Germinal center (tissue), 1 donor: ENCODE measurements at places on chromosomes 13 and 19.

GRCh38 chr13:95505265-95505664, 47.3 kb upstream of the CLDN10 start:
- no peak for DNase-seq

DNA sequence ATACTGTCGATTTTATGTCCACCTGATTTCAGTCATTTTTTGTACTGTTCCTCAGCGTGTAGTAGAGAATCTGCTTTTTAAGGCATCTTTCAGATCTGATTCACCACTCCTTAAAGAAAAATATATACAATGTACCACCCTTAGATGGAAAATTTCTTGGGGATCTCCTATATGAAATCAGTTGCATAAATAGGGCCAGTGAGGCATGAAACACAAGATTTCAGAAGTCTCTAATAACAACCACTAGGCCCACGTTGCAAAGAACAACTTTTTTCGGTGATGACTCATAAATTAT, 1.4 kb downstream of the USP12 start:
- DNase-seq, result peak; percentile 24

- no peak for DNase-seq
Observed at GRCh38 chr19:29371251-29372090, 154.3 kb upstream of the VSTM2B start.

GRCh38 chr13:109408591-109409382, 377.6 kb downstream of the IRS2 start:
- DNase-seq, result no peak

DNA sequence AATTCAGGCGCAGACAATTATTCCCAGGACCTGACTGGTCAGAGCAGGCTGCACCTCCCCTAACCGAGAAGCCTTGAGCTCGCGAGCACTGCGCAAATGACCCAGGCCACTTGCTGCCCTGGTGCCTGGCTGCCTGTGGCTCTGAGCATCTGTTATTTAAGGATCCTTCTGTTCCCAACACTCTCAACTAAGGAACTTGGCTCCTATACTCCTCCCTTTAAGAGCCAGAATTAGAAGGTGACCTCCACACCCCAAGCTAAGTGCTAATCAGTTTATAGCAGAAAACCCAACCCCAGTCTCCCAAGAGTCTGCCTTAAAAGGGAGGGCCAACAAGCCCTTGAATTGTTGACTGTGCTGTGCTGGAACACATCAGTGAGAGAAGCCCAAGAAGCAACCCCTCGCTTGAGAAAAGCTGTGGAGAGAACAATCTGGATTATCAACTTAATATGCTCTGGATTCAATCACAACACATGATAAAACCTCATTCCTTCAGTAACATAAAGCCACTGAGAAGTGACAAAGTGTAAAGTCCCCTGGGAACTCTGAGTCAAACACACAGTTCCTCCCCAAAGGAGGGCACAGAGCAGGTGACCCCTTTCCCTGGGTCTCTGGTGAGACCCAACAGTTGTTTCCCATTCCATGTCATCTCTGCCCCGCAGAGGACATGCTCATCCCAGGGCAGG, 14.6 kb downstream of the AKAP8L start:
- no peak for DNase-seq

- no peak for DNase-seq
Observed at GRCh38 chr19:32837531-32837930, 32.0 kb downstream of the SLC7A9 start.

DNA sequence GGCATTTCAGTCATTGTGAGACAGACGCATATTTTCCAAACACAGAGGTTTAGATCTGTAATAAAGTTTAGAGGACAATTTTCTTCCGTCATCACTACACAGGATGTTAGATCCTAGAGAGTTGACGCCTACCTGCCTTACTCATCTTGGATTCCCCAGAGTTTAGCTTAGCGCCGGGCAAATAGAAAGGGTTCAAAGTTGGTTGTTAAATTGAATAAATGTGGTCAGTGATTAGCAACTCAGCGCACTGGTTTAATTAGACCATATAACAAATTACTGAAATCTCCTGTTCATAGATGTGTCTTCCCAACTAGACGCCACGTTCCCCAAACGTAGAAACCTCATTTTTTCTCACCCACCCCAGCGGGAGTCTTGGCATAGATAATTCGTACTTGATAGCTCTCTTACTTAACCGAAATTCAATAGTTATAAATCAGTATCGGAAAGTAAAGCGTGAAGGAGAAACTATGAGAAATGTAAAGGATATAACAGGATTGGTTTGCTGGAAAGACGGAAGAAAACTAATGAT, 726 bp upstream of the UFM1 start:
- peak; percentile 9 for DNase-seq

GRCh38 chr19:11322269-11323024, 17.0 kb downstream of the RAB3D start:
- no peak for DNase-seq

GRCh38 chr13:46655377-46656180, 102.6 kb downstream of the LRCH1 start:
- no peak for DNase-seq

DNA sequence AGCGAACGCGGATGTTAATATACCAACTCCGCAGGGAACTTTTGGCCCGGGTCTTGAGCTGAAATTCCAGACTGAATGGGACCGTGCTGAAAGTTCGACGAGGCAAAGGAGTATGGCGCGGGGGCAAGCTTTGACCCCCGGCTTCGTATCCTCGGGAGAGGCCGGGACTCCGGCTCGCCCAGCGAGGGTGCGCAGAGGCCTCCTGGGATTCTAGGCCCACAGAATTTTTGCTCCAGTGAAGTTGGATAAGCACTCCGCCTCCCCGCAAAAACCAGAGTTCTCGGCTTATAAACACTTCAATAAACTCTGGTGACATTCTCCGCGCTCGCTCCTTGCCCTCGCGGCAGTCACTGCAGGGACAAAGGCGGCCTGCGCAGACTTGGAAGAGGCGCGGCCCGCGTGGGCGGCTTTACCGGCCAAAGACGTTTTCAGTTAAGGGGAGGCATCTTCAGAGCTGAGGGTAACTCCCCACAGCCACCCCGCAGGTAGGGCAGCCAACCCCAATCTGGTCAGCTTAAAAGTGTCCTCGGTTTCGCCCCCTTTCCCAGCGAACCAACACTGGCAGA, 112.6 kb downstream of the KCNRG start:
- no peak for DNase-seq

- no peak for DNase-seq
Observed at GRCh38 chr13:36344173-36344572, 2.0 kb downstream of the SPART start.

DNA sequence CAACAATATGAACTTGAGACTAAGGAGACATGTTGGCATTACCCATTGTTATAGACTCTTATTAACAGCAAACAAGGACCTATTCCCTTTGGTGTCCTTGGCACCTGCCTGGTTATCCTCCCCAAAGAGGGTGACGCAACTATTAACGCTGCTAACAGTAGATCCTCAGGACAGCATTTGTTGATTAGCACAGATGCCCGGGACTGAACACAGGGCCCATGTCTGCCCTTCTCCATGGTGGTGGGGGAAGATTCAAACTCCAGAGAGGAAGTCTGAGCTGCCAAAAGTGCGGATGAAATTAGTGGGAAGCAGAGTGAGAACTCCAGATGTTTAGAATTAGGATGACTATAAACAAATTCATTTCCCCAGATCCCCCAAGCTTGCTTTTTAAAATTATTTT, 101.2 kb upstream of the RAP2A start:
- no peak for DNase-seq

GRCh38 chr19:18152442-18152816, 534 bp upstream of the PIK3R2 start:
- DNase-seq, result peak; percentile 99

GRCh38 chr19:18137657-18138339, 15.2 kb upstream of the PIK3R2 start:
- no peak for DNase-seq

- DNase-seq, result no peak
Observed at GRCh38 chr19:4547303-4548237, 7.7 kb upstream of the LRG1 start.

- DNase-seq, result no peak
Observed at GRCh38 chr13:44155422-44156293, 218.0 kb upstream of the SERP2 start.
